ENCODE measurements at places on chromosomes 2 and 18.

DNA sequence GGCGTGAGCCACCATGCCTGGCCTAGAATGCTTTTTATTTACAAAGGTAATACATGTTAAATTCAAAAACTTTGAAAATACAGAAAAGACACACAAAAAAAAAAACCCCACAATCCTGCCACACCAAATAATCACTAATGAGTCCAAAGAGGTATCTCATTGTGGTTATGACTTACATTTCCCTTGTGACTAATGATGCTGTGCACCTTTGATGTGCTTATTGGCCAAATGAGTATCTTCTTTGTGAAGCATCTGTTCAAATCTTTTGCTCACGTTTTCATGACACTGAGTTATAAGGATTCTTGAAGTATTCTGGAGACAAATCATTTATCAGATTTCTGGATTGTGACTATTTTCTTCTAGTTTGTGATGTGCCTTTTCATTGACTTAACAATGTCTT is 6.4 kb upstream of the NLRC4 start:
- H3K4me3 ChIP-seq = no peak overlapping the region
- H3K4me1 ChIP-seq = no peaks in the 10 kb centered on the region
- no peaks in the 10 kb centered on the region for H3K27me3 ChIP-seq
- no peaks in the 10 kb centered on the region for H3K36me3 ChIP-seq

DNA sequence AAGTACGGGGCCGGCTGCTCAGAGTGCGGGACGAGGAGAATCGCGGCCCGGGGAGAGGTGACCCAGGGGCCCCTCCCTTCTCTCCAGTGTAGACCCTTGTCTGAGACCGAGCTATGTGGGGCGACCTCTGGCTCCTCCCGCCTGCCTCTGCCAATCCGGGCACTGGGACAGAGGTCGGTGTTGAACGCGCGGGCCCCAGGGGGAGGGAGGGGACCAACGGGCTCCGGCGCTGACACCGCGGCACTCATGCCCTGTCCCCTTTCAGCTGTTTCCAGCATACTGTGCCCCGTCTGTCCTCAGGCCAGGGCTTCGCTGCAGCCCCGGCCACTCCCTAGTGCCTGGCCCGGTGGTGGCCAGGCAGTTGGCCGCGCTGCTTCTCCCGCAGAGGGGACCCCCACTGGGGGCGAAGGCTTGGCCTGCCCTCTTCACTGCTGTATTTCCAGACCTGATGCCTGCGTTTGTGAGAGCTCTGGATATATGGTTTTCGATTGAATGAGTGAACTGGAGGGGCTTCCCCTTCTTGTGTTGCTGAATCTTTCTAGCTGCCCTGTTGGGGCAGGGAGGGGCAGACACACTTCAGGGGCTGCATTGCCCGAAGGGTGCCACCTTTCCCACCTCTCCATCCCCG is 809 bp downstream of the DBI start:
- H3K4me3 ChIP-seq = peak overlapping the region; percentile 87
- peaks cover 4% of the 10 kb centered on the region for H3K4me1 ChIP-seq
- H3K36me3 ChIP-seq = peaks cover 39% of the 10 kb centered on the region
- H3K27me3 ChIP-seq = no peaks in the 10 kb centered on the region

GRCh38 chr2:239113171-239113570 is 265.3 kb downstream of the TWIST2 start:
- H3K27ac ChIP-seq = no peak overlapping the region
- no peak overlapping the region for H3K4me3 ChIP-seq
- no peak for DNase-seq
- no peaks in the 10 kb centered on the region for H3K27me3 ChIP-seq

- H3K4me1 ChIP-seq = 0 out of 2 replicates have a peak, but pooled peaks cover 7% of the 10 kb centered on the region
- no peaks in the 10 kb centered on the region for H3K27me3 ChIP-seq
- H3K27ac ChIP-seq = no peak overlapping the region
- H3K4me3 ChIP-seq = no peak overlapping the region
These were observed 85.0 kb downstream of the TFCP2L1 start for GRCh38 chr2:121200011-121200347.

GRCh38 chr18:35038881-35039491 is 2.2 kb upstream of the MAPRE2 start:
- no peak for DNase-seq
- no peak overlapping the region for H3K4me3 ChIP-seq
- H3K4me1 ChIP-seq = no peaks in the 10 kb centered on the region

DNA sequence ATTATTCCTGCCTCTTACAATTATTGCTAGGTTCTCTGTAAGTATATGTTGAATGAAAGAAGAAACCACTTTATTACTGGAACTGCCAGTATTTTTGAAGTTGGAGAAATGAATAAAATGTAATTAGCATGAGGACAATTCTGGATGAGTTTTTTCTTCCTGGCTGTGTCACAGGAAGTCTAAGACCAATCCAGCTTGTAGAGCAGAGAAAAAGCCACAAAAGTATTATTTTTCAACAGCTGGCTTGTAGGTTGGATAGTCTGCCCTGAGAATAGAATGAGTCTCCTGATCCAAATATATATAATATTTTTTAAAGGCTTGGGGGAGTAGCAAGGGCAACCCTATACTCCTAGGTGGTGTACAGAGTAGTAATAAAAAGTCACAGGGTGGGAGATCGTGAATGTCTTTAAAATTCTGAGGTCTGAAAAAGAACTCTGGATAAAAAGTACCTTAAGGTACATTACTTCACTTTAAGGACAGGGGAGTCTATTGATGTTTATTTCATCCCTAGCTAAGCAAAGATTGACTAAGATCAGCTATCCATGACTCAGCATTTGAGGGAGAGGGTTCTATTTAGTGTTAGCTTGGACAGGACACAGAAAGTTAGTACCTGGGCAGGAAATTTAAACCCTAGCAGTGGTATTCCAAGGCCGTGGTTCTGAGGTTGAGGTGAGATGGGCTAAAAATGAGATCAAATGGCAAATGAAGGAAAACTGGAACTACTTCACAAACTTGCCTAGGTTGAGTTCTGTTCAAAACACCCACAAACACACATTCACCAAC is 31.7 kb downstream of the SLC40A1 start:
- no peaks in the 10 kb centered on the region for H3K27me3 ChIP-seq
- no peak overlapping the region for H3K27ac ChIP-seq
- H3K36me3 ChIP-seq = no peaks in the 10 kb centered on the region
- H3K4me3 ChIP-seq = no peak overlapping the region
- no peaks in the 10 kb centered on the region for H3K4me1 ChIP-seq

GRCh38 chr2:241555711-241556110 is 2.8 kb upstream of the BOK start:
- H3K4me3 ChIP-seq = no peak overlapping the region
- H3K4me1 ChIP-seq = peaks cover 4% of the 10 kb centered on the region

DNA sequence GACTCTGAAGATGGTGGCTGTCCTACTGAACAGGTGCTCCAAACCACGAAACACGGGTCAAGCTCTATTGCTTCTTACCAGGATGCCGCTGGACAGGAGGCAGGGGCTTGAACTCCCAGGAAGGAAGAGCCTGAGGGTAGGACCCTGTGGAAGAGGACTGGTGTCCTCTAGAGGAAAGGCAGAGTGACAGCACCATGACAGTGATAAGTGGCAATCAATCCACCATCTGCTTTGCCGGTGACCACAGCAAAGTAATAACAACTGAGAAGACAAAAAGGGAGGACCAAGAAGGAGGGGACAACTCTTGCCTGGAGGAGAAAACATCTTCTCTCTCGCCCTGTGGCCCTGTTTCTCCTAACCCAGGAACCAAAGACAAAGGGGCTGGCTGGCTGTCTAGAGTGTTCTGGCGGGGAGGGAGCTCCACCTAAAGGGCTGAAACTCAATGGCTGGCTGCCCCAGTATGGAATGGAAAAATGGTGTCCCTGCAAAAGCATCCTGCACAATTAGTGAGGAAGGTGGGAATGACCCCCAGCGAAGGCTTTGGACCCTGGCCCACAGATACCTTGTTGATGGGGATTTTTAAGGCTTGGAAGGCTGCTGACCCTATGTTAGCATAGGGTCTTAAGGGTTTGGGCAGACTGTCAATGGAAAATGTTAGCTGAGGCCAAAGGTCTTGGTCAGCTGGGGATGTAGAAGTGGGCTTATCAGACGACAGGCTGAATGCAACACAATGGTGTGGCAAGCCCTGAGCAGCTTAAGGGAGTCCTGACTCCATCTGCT is 35.4 kb downstream of the PROC start:
- peaks cover 16% of the 10 kb centered on the region for H3K4me1 ChIP-seq
- DNase-seq = peak; percentile 51
- H3K4me3 ChIP-seq = no peak overlapping the region

- DNase-seq = no peak
- peaks cover 18% of the 10 kb centered on the region for H3K4me1 ChIP-seq
- H3K27me3 ChIP-seq = no peaks in the 10 kb centered on the region
- H3K4me3 ChIP-seq = no peak overlapping the region
- no peaks in the 10 kb centered on the region for H3K36me3 ChIP-seq
These were observed 41.0 kb downstream of the MYO3B start for GRCh38 chr2:170218931-170219330.

DNA sequence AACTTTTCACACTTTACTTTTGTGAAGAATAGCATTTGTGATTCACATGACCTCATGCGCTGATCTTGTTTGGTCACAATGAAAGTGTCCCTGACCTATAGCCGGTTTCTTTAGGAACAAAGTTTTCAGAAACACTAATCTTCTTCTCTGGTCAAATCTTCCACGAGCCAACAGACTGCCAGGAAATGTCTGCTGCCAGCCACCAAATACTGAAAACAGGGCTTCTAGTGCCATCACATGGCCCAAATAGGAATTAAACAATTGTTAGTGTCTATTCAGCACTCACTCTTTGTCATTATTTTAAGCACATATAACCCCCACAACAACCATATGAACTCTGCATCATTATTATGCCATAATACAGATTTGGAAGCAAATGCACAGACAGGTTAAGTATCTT is 286.5 kb upstream of the SYT4 start:
- DNase-seq = no peak
- H3K4me1 ChIP-seq = no peaks in the 10 kb centered on the region
- no peak overlapping the region for H3K27ac ChIP-seq
- H3K4me3 ChIP-seq = no peak overlapping the region
- no peaks in the 10 kb centered on the region for H3K36me3 ChIP-seq

DNA sequence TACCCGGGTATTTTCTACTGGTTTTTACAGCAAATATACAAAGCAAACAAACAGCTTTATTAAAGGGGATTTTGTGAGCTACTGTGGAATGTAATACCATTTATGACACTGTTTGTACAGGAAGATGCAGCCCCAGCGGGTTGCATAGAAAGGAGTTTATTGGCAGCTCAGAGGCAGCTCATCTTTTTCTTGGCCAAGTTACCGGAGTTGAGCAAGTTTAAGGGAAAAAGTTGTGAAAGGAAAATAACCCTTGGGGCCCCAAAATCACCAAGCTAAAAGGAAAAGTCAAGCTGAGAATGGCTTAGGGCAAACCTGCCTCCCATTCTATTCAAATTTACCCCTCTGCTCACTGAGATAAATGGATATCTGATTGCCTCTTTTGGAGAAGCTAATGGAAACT is 60.8 kb downstream of the MOB4 start:
- no peak overlapping the region for H3K4me3 ChIP-seq
- DNase-seq = no peak
- no peak overlapping the region for H3K27ac ChIP-seq
- peaks cover 29% of the 10 kb centered on the region for H3K36me3 ChIP-seq
- H3K27me3 ChIP-seq = no peaks in the 10 kb centered on the region

DNA sequence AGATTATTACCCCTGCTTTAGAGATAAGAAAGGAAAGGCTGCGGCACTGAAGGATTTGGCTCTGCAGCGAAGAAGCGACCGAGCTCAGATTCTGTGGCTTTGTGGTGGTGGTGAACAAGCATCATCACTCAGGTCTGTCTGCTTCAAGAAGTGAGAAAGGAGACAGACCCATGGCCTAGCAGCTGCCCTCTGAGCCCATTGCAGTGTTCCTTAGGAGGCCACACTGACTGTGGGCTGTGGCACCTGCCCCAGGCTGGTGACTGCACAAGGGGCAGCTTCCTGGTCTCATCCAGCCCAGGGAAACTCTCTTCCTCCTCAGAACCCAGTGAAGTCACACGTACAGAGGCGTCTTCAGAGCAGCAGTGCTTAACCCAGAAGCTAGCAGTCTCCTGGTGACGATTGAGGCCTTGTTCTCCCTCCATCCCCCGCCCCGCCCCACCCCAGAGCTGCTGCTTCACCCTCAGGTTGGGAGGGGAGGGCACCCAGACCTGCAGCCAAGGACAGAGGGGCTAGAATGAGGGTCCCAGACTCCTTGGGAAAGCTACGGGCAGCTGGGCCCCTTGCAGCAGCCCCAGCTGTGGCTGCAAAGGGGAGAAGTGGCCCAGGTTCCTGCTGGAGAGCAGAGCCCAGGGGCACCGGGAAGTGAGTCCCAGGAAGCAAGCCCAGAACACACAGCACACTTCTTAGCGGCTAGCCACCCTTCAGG is 22.2 kb downstream of the BIN1 start:
- no peak overlapping the region for H3K27ac ChIP-seq
- no peak for DNase-seq
- H3K36me3 ChIP-seq = no peaks in the 10 kb centered on the region
- H3K4me1 ChIP-seq = no peaks in the 10 kb centered on the region
- no peak overlapping the region for H3K4me3 ChIP-seq

GRCh38 chr2:216545359-216545758 is 46.7 kb downstream of the RPL37A start:
- no peak overlapping the region for H3K27ac ChIP-seq
- no peak for DNase-seq

GRCh38 chr2:20184067-20184938 is 40.6 kb downstream of the SDC1 start:
- H3K4me1 ChIP-seq = peaks cover 10% of the 10 kb centered on the region
- no peaks in the 10 kb centered on the region for H3K27me3 ChIP-seq
- DNase-seq = no peak

DNA sequence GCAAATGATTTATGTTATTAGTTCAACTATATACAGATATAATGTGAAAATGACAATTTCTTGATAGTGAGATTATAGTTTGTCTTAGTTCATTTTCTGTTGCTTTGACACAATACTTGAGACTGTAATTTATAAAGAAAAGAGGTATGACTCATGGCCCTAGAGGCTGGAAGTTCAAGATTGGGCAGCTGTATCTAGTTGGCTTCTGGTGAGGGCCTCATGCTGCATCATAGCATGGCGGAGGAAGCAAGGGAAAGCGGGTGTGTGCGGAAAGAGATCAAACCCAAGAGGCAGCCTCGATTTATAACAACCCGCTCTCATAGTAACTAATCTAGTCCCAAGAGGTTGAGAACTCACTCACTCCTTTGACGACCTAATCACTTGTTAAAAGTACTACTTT is 11.4 kb downstream of the PLEKHA3 start:
- H3K36me3 ChIP-seq = peaks cover 10% of the 10 kb centered on the region
- no peaks in the 10 kb centered on the region for H3K4me1 ChIP-seq
- H3K27me3 ChIP-seq = no peaks in the 10 kb centered on the region
- no peak for DNase-seq
- no peak overlapping the region for H3K4me3 ChIP-seq

- H3K27ac ChIP-seq = no peak overlapping the region
- H3K36me3 ChIP-seq = no peaks in the 10 kb centered on the region
- no peak overlapping the region for H3K4me3 ChIP-seq
- H3K27me3 ChIP-seq = no peaks in the 10 kb centered on the region
- no peak for DNase-seq
- H3K4me1 ChIP-seq = no peaks in the 10 kb centered on the region
These were observed 310.3 kb upstream of the ZNF521 start for GRCh38 chr18:25662272-25662671.

Measured in H1 (cell line).